ENCODE measurements at places on chromosomes 2 and 18. TPM values are rescaled to one million over a fixed set of nuclear protein-coding genes. Genes with fewer than 3 reads are reported as not detected.

PSTPIP2 gene
- total RNA-seq: 6.8 TPM

DNA sequence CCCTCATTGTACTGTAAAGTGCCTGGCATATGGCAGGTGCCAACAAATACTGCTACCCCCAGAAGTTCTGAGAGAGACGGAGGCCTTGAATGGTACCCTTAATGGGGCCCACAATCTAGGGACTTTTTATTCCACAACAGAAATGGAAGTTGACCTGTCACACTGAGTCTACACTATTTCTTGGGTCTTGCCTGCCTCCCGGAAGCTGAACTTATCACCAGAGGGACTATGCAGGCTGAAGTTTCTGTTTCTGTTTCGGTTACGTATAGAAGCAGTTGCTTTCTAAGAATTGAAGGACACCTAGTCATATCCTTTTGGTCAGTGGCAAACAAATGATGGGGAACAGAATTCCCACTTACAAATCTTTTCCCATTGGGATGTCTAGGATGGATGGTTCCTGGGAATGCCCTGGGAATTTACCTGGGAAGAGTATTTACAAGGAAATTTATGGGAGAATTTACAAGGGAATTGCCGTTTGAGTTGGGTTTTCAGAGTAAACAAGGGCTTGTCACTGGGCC lies 74.2 kb downstream of the HS1BP3 start:
- DNase-seq: no peak

GRCh38 chr18:68854786-68855391 lies 57.0 kb downstream of the CCDC102B start:
- no peak for DNase-seq

DNA sequence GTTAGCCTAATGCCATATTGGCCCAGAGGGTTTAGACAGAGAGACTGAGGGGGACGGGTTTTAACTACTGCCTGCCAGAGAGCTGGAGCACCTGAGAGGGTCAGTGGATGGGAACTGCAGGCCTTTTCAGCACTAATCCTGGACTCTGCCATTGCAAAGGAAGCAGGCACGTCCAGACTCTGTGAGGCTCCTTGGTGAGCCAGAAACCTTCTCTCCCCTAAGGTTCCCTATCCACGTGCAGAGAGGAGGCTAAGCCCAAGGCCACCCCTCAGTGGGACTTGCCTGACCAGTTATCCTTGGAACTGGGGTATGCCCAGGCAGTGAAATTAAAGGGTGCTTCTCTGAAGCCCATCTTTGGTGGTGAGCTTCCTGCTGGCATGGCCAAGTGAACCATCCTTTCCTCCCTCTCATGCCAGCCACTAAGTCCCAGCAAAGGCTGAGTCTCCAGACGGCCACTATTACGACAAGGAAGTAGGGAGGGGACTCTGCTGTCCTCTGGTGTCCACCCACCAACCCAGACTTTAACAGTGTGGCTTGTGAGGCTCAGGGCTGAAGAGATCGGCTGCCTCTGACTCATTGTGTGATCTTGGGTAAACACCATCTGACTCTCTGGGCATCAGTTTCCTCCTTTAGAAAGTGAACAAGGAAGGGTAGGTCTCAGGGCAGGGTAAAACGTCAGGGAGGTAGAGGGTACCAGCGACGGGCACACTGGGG lies 3.9 kb upstream of the MLPH start:
- peak; percentile 74 for DNase-seq

ERLEC1 gene
- 79.2 TPM for total RNA-seq

HADHB gene
- total RNA-seq: 74.3 TPM

DNA sequence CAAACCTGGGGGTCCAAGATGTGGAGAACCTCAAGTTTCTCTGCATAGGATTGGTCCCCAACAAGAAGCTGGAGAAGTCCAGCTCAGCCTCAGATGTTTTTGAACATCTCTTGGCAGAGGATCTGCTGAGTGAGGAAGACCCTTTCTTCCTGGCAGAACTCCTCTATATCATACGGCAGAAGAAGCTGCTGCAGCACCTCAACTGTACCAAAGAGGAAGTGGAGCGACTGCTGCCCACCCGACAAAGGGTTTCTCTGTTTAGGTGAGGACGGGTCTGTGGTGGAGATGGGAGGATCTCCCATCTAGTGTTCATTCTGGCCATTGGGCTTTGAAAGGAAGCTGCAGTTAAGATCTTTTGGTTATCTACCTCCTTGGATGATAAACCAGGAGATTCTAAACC lies 2.9 kb downstream of the CASP10 start:
- DNase-seq: no peak

SCN9A gene
- 11.5 TPM for total RNA-seq

PROKR1 gene
- total RNA-seq: not detected

ANKRD53 gene
- total RNA-seq: not detected

GRCh38 chr2:9276074-9276473 lies 69.5 kb downstream of the ASAP2 start:
- DNase-seq: no peak

- no peak for DNase-seq
These were observed 103.3 kb downstream of the NBAS start for GRCh38 chr2:15457868-15458267.

- no peak for DNase-seq
These were observed 143.6 kb downstream of the VAPA start for GRCh38 chr18:10057401-10057893.

DNA sequence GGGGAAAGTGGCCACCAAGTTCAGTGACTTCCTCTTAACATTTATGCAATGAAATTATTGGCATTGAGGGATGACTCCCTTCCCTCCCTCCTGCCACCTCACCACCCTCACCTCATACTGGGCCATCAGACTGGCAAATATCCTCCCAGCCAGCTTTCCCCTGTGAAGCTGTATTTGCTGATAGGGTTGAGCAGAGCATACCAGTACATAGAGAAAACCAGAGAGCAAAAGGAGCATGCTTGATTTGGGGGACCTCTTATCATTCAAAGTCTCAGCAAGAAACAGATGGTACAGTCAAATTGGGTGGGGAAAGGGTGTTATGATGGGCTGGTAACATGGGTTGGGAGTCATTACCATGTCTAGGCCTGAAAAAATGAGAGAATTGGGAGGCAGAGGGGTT lies 19.1 kb upstream of the B3GNT2 start:
- no peak for DNase-seq

ATG4B gene
- total RNA-seq: 105 TPM

NPPC gene
- total RNA-seq: not detected

All from SJSA1 (cell line).